ENCODE measurements at places on chromosomes 3 and 15.

DNA sequence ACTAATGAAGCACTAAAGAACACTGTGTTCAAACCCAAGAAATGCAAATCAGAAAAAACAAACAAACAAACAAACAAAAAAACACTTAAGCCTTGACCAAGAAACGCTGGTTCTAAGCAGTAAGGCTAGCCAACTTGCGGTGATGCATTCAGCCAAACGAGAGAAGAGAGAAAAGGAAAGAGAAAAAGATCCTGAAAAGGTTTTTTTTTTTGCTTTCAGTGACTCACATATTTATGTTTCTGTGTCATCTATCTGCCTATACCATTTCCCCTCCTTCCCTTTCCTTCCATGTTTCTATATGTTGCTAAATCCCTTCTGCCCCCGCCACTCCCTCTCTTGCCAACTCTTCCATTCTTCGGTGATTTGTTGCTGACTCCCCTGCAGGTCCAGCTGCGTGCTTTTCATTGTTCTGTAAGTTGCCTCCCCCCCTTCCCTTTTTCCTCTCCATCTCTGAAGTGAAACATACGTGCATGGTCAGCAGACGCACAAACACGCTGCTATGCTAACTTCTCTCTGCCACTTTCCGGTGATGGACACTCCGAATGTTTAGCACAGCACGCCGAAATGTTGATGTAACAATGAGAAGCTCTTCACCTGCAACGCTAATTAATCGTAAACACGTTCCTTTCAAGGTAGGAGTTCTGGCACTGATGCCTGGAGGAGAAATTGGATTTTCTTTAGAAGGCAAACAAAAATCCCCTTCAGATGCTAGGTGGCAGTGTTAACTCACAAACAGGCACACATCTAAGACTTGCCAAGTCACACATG, 154.4 kb downstream of the TUSC7 start:
- DNase-seq, result peak; percentile 8

GRCh38 chr3:36904641-36905040, 40.2 kb downstream of the TRANK1 start:
- peak; percentile 58 for DNase-seq

GRCh38 chr3:112425858-112426750, 73.2 kb downstream of the BTLA start:
- DNase-seq, result peak; percentile 3

- DNase-seq, result no peak
Observed at GRCh38 chr3:172653004-172653572, 57.8 kb downstream of the NCEH1 start.

GRCh38 chr15:29686445-29687203, 135.6 kb downstream of the TJP1 start:
- no peak for DNase-seq

- DNase-seq, result peak; percentile 81
Observed at GRCh38 chr3:52471371-52472238, 16.2 kb downstream of the NISCH start.

DNA sequence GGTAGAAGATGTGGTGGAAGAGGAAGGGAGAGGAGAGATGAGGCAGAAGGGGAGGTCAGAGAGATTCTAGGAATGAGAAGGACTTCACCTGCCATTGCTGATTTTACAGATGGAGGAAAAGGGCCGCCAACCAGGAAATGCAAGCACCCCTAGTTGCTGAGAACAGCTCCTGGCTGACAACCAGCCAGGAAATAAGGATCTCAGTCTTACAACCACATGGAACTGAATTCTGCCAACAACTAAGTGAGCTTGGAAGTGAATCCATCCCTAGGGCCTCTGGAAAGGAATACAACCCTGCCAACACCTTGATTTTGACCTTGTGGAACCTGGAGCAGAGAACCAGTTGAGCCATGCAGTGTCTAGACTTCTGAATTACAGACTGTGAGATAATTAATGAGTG, 86.6 kb downstream of the EDEM1 start:
- DNase-seq, result no peak

DNA sequence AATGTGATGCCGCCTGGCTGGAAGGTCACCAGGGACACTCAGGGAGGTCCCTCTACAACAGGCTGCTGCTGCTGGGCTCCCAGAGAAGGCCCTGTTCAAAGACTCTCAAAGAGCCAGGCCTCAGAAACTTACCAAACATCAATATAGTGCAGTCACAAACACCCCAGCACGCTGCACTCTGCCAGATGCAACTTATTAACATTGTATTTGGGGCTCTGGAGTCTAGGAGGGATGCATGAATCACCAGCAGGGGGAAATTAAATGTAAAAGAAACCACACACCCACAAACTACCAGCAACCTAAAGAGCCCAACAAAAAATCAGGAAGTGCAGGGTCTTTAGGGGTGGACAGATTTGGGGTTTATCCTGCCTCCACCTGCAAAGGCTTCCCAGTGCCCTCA, 74.6 kb upstream of the SPATA12 start:
- DNase-seq, result peak; percentile 28

DNA sequence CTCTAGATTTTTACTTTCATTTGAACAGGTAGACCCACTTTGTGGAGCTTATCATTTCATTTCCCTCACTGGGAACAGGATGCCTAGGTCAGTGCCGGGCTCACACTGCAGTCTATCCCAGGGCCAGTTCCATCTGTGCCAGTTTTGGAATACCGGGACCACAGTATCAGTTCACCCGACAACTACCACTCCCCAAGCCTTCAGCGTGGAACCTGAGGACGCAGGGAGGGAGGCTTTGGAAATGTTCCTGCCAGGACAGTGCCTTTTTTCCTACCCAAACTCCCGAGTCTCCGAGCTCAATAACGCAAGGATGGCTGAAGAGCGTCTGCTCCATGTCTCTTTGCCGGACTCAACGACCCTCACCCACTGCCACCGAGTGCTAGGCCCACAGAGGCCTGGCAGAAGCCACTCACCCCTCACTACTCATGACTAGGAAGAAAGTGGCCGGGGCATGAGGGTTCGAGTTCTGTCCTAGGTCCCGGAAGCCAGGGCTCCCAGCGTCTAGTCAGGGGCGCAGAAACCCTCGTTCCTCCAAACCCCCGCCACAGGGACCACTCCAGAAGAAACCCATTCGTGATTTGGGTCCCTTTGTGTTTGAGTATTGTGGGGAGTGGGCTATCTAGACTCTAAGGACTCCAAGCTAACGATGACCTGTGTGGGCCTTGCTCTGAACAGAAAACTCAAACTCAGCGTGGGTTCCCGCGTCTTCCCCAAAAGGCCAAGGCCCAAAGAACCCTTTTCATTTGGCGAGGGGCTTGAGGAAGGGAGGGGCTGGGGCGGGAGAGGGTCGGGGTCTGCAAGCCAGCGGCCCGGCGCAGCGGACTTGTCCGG, 11.4 kb downstream of the ZIC1 start:
- DNase-seq, result no peak

DNA sequence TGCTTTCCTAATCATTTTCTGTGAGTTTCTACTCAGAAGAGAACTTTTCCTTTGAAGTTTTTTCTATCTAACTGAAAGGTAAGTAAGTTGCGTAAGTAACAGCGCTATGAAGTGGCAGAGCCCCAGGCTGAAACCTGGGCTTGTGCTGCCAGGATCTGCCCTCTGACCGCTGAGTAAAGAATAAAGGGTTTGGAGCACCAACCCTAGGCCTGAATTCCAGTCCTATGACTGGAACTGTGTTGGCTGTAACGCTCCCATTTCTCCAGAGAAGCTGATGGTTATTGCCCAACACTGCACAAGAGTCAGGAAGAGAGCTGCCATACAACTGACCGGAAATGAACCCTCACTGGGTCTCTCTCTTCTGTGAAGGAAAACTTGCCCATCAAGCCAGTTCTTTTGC, 87.0 kb downstream of the FOXB1 start:
- no peak for DNase-seq

- peak; percentile 78 for DNase-seq
Observed at GRCh38 chr3:49295489-49296058, 18.5 kb upstream of the C3orf62 start.

- DNase-seq, result no peak
Observed at GRCh38 chr15:95857758-95858157, 472.7 kb upstream of the NR2F2 start.

GRCh38 chr15:33309602-33310276, 1.0 kb upstream of the RYR3 start:
- peak; percentile 84 for DNase-seq

DNA sequence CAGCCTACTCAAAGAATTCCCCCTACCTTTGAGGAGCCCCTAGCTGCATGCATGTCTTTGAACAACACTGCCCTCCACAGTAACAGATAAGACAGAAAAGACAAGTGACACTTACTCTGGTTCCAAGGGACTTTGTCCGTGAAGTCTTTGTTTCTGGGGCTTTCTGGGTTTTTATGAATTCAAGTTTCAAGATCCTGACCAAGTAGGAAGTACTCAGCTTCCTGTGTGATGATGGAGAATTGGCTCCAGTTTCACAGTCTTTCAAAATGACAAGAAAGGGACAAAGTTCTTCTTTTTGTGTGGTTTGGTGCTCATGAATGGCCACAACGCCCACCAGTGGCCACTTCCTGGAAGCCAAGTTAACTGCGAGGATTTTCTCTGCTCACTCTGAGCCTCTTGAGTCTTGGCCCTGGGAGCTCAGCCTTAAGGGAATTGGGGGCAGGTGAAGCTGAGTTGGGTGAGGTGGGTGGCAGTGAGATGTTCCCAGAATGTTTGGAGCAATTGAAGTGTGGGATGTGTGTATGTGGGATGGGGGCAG, at the start of gene CCR1:
Gene CCR1, minus strand, starts transcription at position 147 of the 538 bp plus-strand sequence. CDS start 4,000 bp downstream, outside the sequence.
- peak; percentile 83 for DNase-seq

DNA sequence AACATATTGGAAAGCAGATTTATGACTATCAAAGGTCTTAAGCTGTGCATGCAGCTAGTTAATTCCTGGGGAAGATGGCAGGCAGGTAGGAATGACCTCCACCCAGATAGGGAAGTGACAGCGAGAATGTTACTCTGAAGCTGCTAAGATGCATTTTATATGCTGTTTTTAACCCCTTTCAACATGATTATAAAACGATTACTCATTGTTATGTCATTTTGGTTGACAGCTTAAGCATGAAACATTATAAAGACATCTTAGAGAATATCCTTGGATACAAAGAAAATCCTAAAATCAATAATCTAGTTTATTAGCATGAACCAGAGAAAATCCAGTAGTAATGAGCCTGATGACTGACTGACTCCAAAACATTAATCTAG, 220.5 kb downstream of the NR1D2 start:
- DNase-seq, result no peak

DNA sequence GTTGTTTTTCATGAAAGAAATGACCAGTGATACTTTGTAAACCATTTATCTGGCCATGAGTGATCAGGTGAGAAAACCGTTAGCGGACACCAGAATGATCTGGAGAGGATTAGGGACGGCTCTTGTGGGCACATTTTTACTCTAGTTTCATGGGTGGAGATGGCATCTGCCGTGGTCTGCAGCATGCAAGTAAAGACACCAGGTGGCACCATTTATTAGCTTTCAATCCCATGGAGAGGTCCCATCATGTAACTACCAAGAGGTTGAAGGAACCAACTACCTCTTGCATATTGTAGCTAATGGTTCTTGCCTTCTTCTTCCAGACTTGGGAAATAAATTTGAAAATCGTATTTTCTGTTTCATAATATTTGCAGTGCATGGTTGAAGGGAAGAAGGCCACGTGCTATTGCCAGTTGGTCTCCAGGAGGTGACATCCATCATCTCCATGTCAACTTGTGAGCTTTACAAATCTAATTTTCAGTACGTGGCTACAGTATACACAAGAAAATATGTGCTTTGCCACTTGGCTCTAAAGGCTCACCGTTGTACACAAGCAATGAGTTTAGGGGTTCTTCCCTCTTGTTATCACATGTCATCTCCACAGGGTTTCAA, 1.5 kb upstream of the MAPKBP1 start:
- peak; percentile 91 for DNase-seq

GRCh38 chr3:115284980-115285379, 137.9 kb upstream of the ZBTB20 start:
- no peak for DNase-seq

DNA sequence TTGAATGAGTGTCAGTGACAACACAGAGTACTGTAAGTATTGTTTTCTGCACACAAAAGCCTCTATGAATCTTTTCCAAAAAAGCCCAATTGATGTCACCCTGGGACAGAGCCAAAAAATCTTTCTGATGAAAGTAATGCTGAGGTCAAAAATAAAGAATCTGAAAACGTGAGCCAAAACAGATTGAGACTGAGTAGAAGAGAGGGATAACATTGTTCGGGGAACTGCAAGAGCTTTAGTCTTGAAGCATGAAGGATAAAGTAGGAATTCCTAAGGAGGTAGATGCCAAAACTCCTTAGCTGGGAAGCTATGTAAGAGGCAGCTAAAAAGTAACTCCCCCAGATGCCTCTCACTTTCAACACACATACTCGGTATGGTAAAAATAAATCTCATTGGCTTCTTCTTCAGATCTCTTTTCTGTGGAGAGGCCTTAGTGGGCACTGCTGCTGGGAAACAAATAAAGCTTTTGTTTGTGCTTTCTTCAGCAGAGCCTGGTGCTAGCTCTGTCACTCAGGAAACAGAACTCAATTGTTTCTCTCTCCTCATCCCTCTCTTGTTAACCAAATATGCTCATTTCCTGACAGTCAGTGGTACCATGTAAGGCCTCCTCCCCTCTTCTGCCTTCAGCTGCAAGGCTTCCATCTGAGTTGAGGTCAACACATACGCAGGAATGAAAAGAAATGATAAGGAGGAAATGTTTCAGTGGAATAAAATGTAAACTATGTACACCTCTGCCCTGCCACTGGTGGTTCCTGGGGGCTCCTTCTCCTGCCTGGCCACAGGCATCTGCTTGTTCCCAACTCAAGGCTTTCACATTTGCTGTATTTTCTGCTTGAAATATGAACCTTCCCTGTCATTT, 58.1 kb downstream of the CD200 start:
- no peak for DNase-seq

DNA sequence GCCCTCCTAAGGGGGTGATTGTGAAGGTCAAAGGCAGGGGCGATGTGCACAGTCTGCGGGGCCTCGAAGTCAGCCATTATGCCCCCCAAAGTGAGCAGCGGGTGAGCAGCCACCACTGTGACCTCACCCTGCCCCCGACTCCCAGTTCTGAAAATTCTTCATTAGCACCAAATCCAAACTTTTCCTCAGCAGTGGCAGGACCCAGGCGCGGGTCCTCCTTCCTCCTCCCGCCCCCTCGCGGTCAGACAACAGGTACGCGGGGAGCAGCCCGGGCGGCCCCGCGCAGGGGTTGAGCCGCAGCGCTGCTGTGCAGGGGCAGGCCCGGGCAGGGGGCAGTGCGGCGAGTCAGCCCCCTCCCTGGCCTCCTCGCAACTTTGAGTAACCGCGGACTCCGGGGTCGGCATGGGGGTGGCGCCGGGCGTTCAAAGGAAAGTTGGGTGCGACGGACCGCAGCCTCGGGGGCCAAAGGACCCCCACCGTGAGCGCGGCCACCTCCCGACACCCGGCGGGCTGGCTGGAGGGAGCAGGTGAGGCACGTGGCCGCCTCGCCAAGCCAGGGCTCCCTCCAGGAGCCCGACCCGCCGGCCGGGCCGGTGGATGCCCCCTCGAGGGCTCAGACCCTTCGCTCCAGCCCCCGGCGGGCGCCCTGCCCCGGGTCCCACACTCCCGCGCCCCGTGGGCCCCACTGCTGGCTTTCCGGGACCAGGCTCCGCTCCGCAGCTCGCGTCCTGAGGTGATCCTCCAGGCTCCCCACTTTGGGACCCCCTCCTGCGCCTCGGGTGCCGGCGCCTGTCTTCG, 49.4 kb upstream of the CCDC174 start:
- DNase-seq, result no peak

GRCh38 chr3:183131735-183132134, 30.8 kb downstream of the LAMP3 start:
- DNase-seq, result no peak

GRCh38 chr15:55628369-55628730, 40.2 kb upstream of the PYGO1 start:
- no peak for DNase-seq

Data from hematopoietic multipotent progenitor cell treated with erythropoietin and hydrocortisone succinate and interleukin-3 and kit ligand, for 6 days (in vitro differentiated cells).